Activated CD4-positive, alpha-beta T cell treated with anti-CD3 and anti-CD28 coated beads for 1 hour (primary cell): ENCODE measurements at places on chromosomes 5 and 9.

- DNase-seq = no peak
Measured at GRCh38 chr5:109588281-109589035, 101.3 kb upstream of the MAN2A1 start.

GRCh38 chr9:14846871-14847311 is 63.3 kb downstream of the FREM1 start:
- DNase-seq = peak; percentile 11

DNA sequence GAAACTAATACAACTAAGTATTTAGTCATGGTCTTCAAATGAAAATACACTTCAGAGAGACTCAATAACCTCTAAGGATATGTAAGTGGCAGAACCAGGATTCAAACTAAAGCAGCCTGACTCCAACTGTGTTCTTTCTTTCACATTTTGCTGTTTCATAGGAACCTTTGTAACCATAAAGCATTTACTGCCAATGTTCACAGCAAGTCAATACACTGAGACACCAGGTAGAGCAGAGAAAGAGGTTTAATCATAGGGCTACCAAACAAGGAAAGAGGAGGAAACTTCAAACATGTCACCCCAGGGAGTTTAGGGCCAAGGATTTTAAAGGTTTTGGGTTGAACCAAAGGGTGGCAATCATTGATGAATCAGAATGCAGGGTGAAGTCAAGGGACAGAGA is 263.1 kb upstream of the PTGER4 start:
- no peak for DNase-seq

- no peak for DNase-seq
Measured at GRCh38 chr9:92297611-92298010, 4.1 kb upstream of the IARS1 start.

- DNase-seq = no peak
Measured at GRCh38 chr5:131661933-131662332, 26.9 kb upstream of the RAPGEF6 start.

DNA sequence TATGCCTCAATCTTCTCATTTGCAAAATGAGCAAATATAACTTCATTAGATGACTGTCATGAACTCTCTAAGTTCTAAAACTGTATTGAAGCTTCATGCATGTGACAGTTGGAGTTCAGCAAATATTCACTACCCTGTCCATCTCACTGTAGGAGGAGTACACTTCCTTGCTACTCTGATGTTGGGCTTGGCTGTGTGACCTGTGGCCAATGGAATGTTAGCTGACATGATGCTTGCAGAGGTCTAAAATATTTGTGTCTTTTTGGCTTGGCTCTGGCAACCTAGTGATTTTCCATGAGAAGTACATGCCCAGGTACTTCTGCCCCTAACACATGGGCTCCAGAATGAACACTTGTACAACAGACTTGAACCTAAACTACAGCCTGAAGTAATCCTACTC is 203.1 kb upstream of the ANKH start:
- no peak for DNase-seq

DNA sequence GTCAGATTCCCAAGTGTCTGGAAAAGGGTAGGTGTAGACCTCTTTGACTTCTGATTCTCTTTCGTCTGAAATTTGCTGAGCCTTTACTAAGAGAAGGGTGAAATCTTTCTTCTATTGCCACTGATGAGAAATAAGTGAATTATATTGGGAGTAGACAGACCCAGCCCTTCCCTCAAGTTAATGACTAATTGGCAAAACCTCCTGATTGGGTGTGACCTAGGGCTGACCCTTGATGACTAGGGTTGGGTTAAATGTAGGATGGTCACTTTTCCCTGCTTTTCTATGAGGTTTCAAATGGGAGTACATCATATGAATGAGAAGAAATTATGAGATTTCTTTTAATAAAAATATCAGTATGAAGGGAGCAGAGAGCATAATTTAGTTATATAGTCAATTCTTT is 73.4 kb upstream of the C5orf46 start:
- DNase-seq = no peak

DNA sequence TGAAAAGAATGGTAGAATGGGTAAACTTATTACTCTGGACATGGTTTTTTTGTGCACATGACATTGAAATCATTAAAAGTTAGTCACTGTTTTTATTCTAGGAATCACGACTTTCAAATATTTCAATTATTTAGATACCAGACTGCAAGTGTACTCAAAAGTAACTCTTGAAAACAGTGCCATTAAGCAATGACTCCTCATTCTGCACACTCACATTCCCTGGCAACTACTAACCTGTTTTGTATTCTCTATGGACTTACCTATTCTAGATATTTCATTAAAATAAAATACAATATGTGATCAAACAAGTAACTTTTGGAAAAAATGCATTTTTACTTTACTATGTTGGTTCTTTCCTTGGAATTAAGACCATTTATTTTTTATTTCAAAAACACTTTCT is 607.0 kb downstream of the PDE4D start:
- no peak for DNase-seq

DNA sequence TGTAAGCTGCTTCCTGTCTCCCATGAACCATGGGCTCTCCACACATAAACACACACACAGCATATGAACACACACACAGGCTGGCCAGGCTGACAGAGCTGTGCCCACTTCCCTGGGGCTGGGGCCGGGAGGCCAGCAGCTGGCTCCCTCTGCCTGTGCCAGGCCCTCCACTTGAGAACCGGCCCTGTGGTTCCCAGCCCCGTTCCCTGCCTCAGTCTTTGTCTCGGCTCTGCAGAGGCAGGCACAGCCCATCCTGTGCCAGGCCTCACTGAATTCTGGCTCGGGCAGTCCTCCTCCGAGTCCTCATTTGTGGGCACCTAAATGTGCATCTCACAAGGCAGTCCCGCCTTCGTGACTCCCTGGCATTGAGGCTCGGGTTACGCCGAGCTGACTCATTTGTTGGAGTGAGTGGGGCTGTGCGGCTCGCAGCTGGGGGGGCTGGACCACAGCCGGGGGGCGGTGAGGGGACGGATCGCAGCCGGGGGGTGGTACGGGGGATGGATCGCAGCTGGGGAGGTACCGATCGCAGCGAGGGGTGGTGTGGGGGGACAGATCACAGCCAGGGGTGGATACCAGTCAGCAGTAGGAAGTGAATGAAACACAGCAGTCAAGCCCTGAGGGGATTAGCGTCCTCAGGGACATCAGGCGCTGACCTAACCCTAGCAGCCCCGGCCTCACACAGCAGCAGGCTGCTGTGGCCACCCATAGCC is 72.3 kb downstream of the PSMB7 start:
- no peak for DNase-seq

DNA sequence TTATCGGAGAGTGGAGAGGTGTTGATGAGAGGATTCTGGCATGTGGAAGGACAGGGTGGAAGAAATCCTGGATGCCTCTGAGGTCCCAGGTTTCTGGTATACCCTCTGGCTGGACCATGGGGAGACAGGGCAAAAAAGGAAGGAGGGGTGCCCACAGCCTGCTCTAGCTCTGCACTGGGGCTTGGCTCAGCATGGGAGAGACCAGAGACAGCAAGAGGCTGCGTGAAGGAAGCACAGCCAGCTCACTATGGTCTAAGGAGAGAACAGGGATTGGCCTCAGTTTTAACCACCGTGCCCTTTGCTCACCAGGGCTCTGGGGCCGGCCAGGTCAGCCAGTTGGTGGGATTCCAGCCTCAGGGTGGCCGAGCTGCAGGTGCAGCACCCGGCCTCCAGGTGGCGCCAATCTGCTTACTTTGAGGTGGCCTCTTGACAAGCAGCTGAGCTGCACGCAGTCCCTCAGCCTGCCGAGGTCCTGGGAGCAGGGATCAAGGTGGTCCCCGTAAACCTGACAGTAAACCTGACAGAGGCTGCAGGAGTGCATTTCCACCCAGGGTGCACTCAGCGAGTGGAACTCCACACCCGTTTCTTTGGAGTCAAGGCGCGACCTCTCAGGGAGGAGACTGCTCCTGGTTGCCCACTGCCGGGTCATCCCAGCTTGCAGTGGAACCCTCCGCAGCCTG is 25.0 kb upstream of the SPTLC1 start:
- peak; percentile 50 for DNase-seq

DNA sequence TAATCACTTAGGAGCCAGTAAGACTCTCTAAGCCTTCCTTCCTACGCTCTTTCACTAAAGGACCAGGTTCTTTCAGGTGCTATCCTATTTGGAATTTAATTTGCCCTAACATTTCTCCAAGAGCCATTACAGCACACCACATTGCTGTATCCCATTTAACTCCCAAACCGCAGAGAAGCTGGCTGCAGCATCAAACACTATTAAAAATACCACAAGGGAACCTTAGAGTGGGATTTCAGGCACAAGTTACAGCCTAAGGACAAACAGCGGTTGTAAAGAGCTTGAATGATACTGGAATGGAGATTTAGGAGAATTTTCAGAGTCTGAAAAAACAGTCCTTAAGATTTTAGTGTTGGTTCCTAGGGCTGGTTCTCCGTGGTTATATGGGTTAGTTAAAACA is 566.4 kb downstream of the RAB3C start:
- no peak for DNase-seq

- no peak for DNase-seq
Measured at GRCh38 chr5:21681911-21682310, 1171.2 kb downstream of the CDH12 start.

- no peak for DNase-seq
Measured at GRCh38 chr9:26193237-26193636, 515.0 kb upstream of the TUSC1 start.
